ENCODE measurements at places on chromosomes 12 and 14. TPM values are rescaled to one million over a fixed set of nuclear protein-coding genes. Genes with fewer than 3 reads are reported as not detected.

Gene DIO2
- 2.1 TPM for polyA plus RNA-seq

Gene TMEM132D
- 1.3 TPM for polyA plus RNA-seq

Gene SERPINA1
- not detected for polyA plus RNA-seq

Gene ART4
- polyA plus RNA-seq, result not detected

Gene C12orf57
- polyA plus RNA-seq, result 477 TPM

Gene HOXC12
- polyA plus RNA-seq, result not detected

Data from neural cell (in vitro differentiated cells).